ENCODE measurements at places on chromosomes 12 and 14. TPM values are rescaled to one million over a fixed set of nuclear protein-coding genes. Genes with fewer than 3 reads are reported as not detected.

The GLT8D2 gene
- total RNA-seq: 0.74 TPM

The GZMB gene
- total RNA-seq: not detected

The PLEKHA5 gene
- 7.5 TPM for total RNA-seq

The ITGB7 gene
- total RNA-seq: 0.48 TPM

The OTOGL gene
- total RNA-seq: not detected

The VSIG10 gene
- 17.6 TPM for total RNA-seq

The HOXC12 gene
- not detected for total RNA-seq

The AQP6 gene
- total RNA-seq: not detected

The NFE2 gene
- 0.07 TPM for total RNA-seq

The HNF1A gene
- 3.7 TPM for total RNA-seq

The P3H3 gene
- total RNA-seq: 26.1 TPM

The CLEC2B gene
- 1.4 TPM for total RNA-seq

The VWF gene
- total RNA-seq: 0.42 TPM

The SUSD6 gene
- 7.0 TPM for total RNA-seq

The PPP1R1A gene
- not detected for total RNA-seq

The C14orf180 gene
- not detected for total RNA-seq

The RNASE2 gene
- total RNA-seq: not detected

The PRICKLE1 gene
- 0.73 TPM for total RNA-seq

Data from A549 treated with RU486 at 1 μM for 4 hours (cell line).